Activated CD4-positive, alpha-beta T cell treated with anti-CD3 and anti-CD28 coated beads, Interleukin-2, amount 50 U/mL, for 4 hours (primary cell): ENCODE measurements at places on chromosomes 6 and 20.

- DNase-seq: no peak
Observed at GRCh38 chr20:56570832-56571231, 37.8 kb downstream of the FAM209B start.

DNA sequence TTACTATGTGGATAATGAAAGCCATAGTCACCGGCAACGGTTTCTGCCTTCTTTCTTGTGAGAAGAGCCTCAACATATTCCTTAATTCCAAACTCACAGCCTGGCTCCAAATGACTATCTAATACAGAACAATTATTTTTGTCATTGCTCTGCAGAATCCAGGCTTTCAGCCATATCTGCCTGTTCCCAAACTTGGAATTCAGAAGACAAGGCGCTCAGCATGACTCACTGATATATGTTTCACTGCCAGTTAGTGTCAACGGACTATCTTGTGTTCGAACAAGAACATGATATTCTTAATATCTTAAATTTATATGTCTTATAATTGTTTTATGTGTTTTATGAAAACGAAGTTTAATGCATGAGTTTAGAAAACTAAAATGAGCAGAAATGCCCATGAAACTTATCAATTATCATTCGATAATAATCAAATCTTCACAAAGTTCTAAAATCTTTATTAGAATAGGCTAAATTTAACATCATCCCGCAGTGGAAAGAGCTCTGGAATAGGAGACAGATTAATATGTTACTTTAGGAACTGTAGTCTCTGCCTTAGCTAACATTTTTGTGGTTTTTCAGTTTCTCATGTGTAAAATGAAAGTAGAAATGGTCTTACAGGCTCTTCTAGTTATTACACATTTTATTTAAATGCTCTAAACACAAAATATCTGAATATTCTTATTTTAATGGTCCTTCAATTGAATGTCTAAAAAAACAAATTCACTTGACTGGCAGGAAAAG is 669.3 kb upstream of the GJE1 start:
- no peak for DNase-seq

- DNase-seq: no peak
Observed at GRCh38 chr6:4153514-4153985, 18.2 kb upstream of the ECI2 start.

GRCh38 chr6:140641412-140641811 is 1267.0 kb upstream of the CITED2 start:
- no peak for DNase-seq

- no peak for DNase-seq
Observed at GRCh38 chr6:130198483-130199035, 24.2 kb downstream of the SAMD3 start.

- DNase-seq: no peak
Observed at GRCh38 chr20:41664584-41664983, 46.4 kb upstream of the CHD6 start.

DNA sequence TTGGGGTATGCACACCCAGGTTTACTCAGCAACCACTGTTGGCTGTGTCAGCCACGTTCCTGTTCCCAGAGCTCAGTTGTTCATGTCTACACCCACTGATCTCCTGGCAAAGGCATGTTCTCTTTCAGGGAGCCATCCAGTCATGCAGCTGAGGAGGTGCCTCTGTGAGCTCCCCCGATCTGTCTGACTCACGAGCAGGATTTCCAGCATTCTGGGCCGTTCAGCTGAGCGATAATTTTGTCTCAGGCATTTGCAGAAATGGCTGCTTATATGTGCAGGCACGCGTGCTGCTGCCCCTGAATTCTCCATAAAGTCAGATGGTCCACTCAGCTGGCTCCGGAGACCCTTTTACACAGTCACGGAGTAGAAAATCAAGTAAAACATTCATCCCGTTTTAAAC is 78.4 kb upstream of the IYD start:
- DNase-seq: no peak

DNA sequence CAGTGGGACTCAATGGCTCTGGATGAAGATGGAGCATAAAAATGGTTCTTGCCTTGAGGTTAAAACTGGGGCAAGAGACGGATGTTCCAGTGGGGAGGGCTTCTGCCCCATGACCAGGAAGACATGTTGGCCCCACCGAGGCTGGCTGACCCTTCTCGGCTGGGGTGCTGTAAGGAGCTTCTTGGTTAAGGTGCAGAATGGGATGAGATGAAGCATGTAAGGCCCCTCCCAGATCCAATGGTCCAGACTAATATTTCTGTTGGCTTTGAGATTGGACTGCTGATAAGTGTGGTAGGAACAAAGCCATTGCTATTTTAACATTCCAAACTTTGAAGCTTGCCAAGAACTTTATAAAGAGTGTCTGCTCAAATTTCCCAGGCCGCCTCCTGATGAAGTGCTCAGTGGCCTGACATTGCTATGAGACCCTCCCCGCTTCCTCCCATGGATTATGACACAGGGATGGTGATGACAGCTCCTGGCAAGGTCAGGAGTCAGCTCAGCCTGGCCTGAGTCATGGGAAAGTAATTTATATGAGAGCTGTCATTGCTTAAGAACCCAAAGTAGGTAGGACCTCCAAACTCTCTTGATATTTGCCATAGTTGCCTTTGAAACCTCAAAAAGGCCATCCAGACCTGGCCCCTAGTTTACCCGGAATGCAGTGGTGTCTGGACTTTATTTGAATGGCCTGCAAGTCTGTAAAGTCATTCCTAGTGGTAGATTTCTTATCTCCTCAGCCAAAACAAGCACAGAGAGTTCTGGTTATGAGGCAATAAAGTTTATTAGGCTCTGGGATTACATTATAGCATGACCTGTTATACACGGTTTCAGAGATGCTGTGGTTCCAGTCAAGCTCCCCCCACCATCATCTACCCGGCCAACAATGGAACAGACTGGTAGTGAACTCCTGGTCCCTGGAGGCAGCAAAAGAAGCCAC is 55.2 kb downstream of the TGM2 start:
- no peak for DNase-seq

GRCh38 chr6:132247381-132248159 is 153.7 kb downstream of the MOXD1 start:
- DNase-seq: no peak

- no peak for DNase-seq
Observed at GRCh38 chr6:26613201-26613600, 16.4 kb downstream of the ABT1 start.

DNA sequence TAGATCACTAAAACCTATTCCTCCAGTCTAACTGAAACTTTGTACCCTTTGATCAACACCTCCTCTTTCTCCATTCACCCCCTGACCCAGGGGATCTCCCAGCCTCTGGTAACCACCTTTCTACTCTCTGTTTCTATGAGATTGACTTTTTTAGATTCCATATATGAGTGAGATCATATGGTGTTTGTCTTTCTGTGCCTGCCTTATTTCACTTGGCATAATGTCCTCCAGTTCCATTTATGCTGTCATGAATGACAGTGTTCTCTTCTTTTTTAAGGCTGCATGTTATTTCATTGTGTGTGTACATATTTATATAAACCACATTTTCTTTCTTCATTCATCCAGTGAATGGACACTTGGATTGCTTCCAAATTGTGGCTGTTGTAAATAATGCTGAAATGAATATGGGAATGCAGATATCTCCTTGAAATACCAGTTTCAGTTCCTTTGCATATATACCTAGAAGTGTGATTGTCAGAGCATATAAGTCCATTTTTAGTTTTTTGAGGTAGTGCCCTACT is 57.7 kb downstream of the DHX35 start:
- DNase-seq: no peak

DNA sequence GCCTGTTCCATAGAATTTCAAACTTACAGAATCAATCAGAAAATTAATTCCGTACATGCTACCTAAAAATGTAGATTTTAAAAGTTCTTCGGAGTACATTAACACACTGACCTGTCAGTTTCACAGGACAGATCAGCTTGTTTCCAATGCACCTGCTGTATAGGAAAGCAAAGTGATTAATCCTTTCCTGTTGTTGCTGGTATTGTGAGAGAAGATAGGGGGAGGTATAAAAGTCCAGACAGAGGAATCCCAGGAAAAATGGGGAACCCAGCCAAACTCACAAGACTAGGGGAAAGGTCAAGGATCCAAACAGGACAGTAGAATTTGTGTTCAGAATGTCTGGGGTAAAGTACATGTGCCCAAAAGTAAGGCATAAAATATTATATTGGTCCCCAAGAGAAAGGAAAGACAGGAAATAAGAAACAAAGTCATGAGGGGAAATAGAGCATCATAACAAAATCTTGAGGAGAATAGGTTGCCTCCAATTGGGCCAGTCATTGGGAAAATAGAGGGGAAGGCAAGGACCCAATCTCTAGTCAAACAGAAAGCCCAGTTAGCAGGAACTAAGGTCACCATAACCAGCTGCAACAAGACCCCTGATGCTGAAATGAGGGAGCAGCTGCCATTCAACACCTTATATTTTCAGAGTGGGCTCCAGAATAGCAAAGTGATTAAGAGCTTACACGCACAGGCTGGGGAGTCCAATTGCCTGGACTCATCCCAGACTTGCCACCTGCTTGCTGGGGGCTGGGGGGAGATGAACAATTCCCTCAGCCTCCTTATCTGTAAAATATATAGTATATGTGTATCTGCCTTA is 10.3 kb downstream of the FILIP1 start:
- DNase-seq: no peak

DNA sequence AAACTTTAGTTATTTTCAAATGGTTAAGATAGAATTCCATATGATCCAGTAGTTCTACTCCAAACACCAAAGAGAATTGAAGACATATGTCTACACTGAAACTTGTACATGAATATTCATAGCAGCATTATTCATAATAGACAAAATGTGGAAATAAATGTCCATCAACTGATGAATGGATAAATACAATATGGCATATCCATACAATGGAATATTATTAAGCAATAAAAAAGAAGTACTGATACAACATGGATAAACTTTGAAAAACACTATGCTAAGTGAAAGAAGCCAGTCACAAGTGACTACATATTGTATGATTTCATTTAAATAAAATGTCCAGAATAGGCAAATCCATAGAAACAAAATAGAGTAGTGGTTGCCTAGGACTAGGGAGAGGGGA is 33.6 kb upstream of the TRAF3IP2 start:
- no peak for DNase-seq

DNA sequence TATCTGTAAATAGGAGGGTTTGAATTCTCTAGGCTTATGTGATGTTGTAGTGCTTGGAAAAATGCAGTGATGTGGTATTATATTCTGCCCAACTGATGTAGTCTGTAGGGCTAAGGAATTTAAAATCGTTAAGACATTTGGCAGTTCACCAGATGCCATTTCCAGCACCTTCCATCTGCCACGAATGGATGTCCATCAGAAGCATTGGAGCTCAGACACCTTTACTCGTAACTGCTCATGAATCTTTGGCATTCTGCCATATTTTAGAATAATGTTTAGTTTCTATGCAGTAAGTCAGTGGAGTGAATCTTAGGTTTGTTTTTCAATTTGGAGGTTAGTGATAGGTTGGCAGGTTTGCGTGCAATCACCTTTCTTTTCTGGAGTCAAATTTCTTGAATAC is 2.4 kb upstream of the SYTL3 start:
- no peak for DNase-seq

GRCh38 chr6:37109714-37110499 is 60.0 kb upstream of the PIM1 start:
- DNase-seq: no peak

DNA sequence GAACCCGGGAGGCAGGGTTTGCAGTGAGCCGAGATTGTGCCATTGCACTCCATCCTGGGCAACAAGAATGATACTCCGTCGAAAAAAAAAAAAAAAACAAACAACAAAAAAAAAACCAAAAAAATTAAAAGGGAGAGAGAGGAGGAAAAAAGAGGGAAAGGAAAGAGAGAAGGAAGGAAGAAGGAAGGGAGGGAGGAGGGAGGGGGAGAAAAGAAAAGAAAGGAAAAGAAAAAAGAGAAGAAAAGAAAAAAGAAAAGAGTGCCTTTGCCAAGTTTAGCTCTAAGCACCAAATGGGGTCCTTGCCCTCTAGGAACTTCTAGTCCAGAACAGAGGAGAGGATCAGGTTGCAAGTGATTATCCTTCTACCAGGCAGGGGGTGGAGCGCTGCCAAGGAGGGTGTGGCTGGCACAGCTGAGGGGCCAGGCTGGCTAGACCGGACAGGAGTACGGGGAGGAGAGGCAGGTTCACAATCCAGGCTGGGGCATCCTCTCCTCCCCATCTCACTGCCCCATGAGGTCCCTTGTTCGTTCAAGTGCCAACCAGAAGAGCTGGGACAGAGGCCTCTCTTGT is 19.1 kb downstream of the GNAS start:
- no peak for DNase-seq

GRCh38 chr20:31594558-31595379 is 10.3 kb upstream of the ID1 start:
- no peak for DNase-seq

GRCh38 chr6:145339089-145339488 is 396.2 kb downstream of the EPM2A start:
- DNase-seq: no peak

DNA sequence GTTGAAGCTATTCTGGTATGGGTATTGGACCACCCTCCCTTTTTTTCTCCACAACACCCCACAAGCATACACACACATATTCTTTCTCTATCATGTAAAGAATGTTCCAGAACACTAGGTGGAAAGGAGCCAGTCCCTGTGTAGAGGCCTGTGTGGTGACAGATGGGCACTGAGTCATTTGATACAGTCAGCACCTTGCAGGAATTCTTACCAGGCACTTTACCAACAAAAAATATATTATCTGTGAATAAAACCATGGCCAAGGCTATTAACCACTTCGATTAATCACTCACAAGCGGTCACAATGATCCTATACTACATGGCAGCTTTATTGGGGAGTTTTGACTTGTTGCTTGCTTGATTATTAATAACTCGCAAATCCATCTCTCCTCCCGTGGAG is 149.5 kb downstream of the BFSP1 start:
- DNase-seq: no peak

GRCh38 chr6:44285552-44286284 is 15.5 kb downstream of the TMEM151B start:
- no peak for DNase-seq
